ENCODE measurements at places on chromosomes 1 and 21.

DNA sequence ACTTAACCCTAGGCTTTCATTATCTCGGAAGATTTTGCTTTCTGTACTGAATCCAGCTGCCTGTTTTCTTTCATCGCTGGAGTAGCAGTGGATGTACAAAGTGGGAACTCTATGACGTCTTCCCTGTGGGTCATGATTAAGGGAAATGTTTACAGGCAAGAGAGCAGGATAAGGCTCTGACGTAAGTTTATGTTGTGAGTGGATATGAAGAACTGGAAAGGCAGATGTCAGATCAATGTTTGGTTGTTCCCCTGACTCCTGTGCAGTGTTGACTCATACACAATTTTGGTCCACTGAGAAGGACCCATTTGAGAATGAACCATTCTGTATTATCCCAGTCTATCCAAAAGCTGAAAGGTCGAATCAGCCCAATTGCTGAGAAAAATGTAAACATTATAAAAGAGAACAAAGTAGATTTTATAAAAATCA, 292.4 kb downstream of the GRIK1 start:
- no peak for DNase-seq

- no peak for DNase-seq
Measured at GRCh38 chr1:179034720-179035119, 9.0 kb downstream of the FAM20B start.

- no peak for DNase-seq
Measured at GRCh38 chr1:217096200-217096599, 373.0 kb upstream of the ESRRG start.

GRCh38 chr1:2472561-2473177, 3.4 kb upstream of the PLCH2 start:
- no peak for DNase-seq

GRCh38 chr1:32533792-32534327, 5.4 kb upstream of the ZBTB8A start:
- DNase-seq, result no peak

DNA sequence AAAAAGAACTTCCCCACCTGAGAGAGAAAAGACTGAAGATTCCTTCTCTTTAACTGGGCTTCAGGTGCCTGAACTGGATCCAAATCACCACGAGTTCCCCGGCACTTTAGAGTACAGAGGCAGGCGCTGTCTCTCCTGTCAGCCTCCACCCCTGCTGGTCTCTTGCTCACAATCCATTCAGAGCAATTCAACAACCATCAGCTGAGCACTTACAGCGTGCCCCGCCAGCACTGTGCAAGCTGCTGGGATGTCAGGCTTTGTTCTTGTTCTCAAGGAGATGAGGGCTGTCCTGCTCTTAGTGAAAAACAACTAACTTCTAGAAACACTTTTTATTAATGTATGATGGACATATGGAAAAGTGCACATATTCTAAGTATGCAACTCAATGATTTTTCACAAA, 68.7 kb upstream of the VAMP3 start:
- DNase-seq, result no peak

DNA sequence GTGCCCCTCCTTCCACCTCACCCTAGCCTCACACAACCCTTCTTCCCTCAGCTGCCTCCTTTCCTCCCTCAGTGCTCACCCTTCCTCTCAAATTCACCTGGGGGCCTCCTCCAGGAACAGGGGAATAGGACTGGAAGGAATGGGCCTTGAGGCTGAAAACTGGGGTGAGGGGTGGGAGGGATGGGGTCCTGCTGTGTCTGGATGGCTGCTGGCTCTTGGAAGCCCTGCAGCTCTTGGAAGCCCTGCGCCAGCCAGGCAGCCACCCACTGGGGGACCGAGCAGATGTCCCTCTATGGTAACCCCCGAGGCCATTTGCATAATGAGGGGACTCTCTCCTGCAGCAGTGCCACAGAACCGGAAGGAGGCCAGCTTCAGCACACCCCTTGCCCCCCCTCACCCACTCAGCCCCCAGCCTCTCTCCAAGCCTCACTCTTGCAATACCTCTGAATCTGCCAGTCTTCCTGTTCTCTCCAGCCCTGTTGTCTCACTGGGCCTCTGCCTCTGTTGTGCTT, 85.2 kb downstream of the KIRREL1 start:
- no peak for DNase-seq

GRCh38 chr1:228953207-228953606, 217.9 kb downstream of the RHOU start:
- DNase-seq, result no peak

- DNase-seq, result no peak
Measured at GRCh38 chr21:25934771-25935224, 200.0 kb downstream of the GABPA start.

DNA sequence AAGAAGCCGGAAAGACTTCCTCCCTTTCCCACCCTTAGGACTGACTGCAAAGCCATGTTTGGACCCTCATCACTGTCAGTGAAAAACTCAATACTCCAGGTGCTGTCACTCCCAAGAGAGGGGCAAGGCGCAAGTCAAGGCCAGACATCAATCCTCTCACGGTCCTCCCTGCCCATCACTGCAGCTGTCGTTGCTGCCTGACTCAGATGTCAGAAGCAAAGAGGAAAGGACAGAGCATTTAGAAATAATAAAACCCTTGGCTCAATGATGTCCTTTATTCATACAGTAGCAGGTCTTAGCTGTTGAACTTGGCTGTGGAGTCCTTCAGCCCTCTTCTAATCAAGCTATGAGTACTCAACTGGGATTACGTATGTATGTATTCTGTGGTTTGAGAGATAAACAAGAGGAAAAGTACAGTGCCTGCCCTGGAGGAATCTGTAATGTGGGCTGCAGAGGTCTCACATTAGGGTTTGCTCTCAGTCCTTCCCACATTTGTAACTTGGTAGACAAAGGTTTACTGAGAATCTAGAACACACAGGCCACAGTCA, 13.5 kb downstream of the SUSD4 start:
- DNase-seq, result no peak

- no peak for DNase-seq
Measured at GRCh38 chr1:3669971-3670431, 17.7 kb downstream of the TP73 start.

DNA sequence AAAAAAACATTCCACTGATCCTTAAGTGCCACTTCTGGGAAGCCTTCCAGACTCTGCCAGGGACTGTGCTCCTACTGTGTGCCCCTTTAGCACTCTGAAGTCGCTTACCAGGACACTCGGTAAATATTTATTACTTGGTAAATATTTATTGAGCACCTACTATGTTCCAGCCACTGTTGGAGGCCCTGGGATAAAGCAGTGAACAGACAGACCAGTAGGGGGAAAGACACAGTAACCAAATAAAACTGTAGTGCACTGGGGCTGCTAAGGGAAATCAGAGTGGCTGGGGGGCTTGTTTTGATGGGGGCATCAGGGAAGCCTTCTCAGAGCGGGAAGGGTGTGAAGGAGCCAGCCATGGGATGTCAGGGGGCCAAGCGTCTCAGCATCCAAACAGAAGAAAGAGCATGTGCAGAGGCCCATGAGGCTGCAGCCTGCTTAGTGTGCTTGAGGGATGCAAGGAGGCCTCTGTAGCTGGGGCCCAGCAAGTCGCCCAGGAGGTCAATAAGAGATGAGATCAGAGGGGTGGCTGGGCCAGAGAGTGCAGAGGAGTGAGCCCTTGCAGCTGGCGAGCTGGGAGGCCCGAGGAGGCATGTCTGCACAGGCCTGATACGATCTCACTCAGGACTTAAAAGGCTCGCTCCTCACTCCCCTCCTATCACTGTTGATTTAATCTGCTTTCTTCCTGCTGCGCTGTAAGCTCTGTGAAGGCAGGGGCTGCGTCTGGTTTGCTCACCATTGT, 28.6 kb downstream of the KAZN start:
- DNase-seq, result no peak

- DNase-seq, result no peak
Measured at GRCh38 chr1:186740324-186740723, 60.1 kb upstream of the PTGS2 start.

- no peak for DNase-seq
Measured at GRCh38 chr1:154624746-154625643, 17.0 kb upstream of the ADAR start.

DNA sequence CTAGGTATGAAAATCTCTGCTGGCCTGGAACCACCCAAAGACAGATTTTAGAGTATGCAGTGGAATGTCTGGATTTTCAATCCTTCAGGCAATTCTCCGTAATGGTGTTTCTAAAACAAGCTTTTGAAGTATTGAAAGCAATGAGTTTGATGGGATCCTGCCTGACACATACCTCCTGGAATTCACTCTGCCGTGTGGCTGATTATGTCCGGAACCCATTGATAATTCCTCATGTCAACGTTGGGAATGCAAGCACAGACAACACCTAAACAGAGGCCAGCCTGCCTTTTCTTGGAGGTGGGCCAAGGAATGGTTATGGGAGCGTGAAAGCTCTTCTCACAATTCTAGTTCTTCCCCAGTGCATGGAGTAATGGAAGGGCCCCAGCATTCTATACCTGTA, 168.9 kb upstream of the HMCN1 start:
- DNase-seq, result no peak

Data from GM12891 (cell line).